ENCODE measurements at places on chromosomes 5 and 9.

DNA sequence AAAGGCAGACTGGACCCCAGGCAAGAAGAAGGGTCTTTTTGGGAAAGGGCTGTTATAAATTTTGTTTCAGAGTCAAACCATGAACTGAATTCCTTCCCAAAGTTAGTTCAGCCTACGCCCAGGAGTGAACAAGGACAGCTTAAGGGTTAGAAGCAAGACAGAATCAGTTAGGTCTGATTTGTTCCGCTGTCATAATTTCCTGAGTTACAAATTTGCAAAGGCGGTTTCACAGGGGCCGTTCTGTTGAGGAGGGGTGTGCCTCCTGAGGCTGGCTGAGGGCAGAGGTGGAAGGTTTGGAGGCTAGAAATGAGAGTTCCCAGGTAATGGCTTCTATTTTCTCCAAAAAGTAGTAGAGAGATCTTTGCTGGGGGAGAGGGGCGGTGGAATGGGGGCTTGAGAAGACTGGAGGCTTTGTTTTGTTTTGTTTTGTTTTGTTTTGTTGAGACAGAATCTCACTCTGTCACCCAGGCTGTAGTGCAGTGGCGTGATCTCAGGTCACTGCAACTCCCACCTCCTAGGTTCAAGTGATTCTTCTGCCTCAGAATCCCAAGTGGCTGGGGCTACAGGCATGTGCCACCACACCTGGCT is 4.1 kb upstream of the CERCAM start:
- no peak for DNase-seq

DNA sequence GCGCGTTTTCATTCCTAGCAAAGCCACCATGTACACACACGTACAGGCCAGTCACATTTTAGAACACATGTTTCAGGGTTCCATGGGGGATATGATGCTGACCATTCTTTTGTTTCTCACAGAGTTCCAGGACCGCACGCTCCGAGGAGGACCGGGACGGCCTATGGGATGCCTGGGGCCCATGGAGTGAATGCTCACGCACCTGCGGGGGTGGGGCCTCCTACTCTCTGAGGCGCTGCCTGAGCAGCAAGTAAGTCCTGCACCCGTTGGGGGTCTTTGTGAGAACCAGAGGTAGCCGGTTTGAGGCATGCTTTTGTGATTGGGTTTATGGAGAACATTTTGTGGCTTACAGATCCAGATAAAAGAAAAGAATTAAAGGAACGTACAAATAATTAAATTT is 30.8 kb downstream of the ADAMTSL1 start:
- no peak for DNase-seq

- DNase-seq = no peak
Observed at GRCh38 chr5:101473483-101473882, 570.4 kb upstream of the ST8SIA4 start.

DNA sequence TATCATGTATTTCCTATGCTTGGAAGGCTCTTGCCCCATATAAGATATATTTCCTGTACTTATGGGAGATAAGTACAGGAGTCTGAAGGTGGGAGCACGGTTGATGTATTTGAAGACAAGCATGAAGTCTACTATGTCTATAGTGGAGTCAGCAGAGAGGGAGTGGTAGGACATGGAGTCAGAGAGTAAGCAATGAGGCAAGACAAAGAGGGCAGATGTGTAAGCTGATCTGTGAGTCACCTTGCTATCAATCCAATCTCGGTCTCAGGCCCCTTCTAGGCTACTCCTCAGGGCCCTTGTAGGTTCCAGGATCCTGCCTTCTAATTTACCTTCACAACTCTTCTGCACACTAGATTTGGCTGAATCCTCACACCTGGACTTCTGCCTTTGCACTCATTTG is 105.5 kb downstream of the MACIR start:
- DNase-seq = no peak

- DNase-seq = peak; percentile 33
Observed at GRCh38 chr9:137078701-137079400, 1.5 kb downstream of the UAP1L1 start.

- DNase-seq = no peak
Observed at GRCh38 chr9:104177003-104177611, 83.0 kb downstream of the SMC2 start.

DNA sequence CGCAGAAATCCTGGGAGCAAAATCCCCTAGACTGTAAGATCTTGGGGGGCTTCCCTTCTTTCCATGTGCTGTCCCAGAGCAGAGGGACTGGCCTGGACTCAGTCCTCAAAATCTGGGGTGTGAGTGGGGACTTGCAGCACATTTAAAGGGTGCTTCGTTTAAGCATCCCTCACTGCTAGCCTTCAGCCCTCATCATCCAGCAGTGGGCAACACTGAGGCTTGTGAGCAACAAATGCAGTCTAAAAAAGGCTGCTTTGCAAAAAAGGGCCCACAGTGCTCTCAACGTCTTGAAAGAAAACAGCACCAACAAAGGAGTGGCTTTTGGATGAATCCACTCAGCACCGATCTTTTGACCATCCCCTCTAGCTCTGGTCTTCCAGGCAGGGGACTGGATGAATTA is 128.3 kb upstream of the TBC1D2 start:
- no peak for DNase-seq

GRCh38 chr9:2727966-2728613 is 10.8 kb downstream of the KCNV2 start:
- no peak for DNase-seq

DNA sequence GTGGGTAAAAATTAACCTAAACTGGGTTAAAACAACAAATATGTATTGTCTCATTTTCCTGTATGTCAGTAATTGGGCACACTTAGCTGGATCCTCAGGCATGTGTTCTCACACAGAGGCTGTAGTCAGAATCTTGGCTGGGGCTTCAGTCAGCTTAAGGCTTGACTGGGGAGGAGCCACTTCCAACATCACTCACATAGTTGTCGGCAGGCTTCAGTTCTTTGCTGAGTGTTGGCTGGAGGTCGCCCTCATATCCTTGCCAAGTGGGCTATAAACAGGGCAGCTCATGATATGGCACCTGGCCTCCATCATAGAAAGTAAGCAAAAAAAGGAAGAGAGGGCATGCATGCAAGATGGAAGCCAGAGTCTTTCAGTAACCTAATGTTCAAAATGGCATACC is 173.0 kb downstream of the GIN1 start:
- no peak for DNase-seq

DNA sequence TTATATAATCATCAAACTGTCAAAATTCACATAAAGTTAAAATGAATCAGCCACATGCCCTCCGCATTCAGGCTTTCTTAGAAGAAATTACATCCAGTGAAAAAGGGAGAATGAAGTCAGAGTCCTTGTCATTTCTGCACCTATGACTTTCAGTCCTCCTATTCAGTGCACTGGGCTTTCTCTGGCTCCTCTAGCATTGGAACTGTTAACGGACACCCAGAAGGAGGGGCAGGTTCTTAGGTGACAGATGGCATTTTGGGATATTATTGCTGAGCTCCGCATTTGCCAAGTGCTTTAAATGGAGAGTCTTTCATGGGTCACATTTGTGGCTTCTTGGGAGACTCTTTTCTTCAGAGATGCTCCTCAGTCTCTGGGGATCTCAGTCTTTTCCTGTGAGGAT is 40.0 kb downstream of the ADAMTS19 start:
- no peak for DNase-seq
